ENCODE measurements at places on chromosomes 2 and 18.
A peak's percentile ranks its signal among the peaks of the same experiment; 100 is the strongest.

DNA sequence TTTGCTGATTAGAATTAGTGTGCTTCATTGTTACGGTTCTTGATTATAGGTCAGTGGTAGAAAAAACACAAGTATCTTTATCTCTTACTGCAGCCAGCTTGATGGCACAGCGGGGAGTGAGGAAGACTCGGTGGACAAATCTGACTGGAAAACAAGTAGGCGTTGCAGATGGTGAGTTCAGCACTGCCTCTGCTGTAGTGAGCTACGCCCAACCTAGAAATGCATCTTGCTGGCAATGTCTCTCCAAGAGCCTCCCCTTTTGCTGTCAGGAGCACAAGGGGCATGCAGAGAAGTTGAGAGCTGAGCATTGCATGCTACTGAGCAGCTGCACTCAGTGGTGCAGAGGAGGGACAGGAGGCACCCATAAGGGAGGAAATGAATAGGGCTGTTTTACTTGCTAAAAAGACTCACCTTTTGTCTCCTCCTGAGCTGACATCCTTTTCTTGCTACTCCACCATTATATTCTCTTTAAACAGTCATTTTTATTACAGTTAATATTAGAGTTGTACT is 977.3 kb upstream of the ACVR2A start:
- DNase-seq, result no peak

DNA sequence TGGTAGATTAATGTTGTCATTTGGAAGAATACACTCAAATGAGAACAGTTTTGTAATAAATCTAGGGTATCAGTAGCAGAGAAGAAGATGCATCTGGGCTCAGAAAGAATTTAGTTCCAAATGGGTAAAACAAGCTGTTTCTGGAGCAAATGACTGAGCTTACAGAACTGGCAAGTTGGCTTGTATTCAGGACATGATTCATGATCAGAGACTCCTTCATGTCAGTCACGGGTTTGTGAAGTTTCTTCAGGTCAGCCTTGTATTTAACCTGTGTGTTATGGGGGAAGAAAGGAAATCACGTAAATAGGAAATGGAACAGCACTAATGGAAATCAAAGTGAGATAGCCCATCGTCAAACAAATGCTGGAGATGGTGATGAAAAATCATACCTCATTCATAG is 109.1 kb downstream of the RIF1 start:
- peak; percentile 5 for DNase-seq

DNA sequence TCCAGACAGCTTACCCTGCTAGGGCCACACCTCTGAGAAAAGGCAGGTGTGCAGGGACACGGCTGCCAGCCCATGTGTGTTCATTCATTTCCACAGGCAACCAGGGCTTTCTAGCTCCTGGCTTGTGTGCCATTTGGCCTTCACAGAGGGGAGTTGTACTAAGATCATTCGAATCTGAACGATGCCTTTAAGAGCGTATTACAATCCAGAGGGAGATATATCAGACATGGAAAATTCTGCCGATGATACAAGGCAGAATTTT is 64.2 kb upstream of the OTOF start:
- no peak for DNase-seq

DNA sequence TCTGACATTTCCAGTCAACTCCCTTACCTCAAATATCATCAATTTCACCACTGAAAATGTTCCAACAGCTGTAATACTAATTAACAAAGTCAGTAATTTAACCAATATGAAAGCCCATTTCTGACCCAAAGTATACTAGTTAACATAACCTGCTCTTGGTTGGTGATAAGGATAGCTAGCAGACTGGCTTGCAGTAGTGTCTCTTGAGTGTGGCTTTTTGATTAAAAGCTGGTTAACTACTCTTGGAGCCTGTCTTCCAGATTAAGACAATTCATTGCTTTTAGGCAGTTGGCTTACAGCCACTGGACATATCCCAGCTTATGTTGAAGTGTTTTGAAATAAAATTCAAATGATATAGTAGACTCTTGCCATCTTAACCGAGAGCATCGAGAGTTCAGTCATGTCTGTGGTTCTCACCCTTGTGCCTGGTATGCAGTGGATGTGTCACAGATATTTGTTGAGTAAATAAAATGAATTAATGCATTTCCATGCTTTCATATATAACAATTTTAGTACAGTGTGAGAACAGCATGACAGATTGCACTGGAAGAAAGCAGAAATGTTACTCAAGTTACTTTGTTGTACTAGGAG is 158.1 kb downstream of the TANC1 start:
- peak; percentile 94 for DNase-seq

GRCh38 chr2:206935991-206936842 is 3.1 kb upstream of the CPO start:
- DNase-seq, result no peak

DNA sequence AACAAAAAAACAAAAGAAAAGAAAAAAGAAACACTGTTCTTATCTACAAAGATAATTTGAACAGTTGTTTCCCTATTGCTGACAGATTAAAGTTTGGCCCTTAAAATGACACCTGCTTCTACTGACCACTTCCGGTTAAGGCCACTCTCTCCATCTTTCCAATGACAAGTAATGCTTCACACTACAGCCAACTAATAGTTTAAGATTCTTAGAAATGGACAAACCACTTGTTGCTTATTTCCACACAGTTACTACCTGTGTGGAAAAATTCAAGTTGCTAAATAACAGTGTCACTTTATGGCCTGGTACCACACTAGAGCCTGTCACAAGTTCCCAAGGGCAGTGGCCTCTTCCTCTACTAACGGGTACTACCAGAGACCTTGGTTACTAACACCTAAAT is 2.4 kb downstream of the TMEM185B start:
- DNase-seq, result no peak

DNA sequence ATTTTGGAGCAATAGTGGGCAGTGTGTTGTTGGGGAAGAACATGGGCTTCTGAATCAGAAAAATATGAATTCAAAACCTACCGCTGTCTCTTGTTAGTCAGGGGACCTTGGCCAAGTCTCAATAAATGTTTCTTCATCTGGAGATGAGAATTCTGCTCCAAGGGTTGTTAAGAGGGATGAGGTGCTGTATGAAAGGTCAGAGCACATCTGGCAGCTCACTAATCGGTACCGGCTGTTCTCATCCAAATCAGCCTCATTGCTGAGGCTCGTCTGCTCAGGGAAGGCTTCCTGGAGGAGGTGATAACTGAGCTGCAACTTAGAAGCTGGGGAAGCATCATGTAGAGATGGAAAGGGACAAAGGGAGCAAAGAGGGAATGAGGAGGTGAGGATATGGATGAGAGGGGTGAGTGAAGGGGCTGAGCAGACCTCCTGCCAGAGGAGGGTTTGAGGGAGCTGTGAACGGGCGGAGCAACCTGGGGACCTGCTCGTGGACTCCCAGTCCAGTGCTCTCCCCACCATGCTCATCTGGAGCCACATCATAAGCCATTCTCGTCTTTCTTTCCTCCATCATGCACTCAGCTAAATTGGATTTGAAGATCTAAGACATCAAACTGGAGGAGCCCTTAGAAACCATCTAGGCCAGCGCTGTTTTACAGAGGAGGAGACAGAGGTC is 47.4 kb downstream of the GREB1 start:
- DNase-seq, result no peak

DNA sequence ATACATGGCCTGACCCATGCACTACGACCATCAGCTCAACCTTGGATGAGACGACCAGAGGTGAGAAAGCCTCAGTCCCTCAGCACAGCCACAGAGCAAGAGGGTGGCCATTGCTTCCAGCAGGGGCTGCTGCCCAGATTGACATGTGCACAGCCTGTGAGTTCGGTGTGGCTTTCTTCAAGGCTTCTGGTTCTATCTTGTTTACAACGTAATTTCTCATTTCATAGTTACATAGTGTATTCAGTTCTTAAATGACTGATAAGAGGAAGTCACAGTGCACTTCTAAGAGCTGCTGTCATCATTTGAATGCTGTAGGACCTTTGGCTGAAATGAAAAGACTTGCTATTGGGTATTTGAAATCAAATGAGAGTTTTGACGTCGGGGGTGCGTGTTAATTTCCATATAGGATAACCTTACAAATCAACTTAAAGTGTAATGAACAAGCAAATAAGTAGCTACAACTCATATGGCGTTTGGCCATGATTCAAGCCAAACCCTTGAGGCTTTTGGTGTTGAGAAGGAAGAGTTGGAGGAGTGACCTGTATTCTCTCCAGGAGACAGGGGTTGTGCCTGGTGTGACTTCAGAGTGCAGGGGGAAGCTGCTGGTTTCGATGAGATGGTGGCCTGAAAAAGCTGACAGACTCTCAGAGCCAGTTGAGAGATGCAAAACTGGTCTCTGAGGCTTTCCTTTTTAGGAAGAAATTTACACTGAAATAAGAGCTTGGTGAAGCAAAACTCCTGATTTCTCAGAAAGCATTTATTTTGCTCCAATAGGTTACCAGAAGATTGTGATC is 51.0 kb downstream of the TSHZ1 start:
- DNase-seq, result no peak

GRCh38 chr2:10151462-10151861 is 28.9 kb downstream of the RRM2 start:
- DNase-seq, result no peak

GRCh38 chr18:33128581-33128980 is 311.9 kb downstream of the CCDC178 start:
- DNase-seq, result no peak

DNA sequence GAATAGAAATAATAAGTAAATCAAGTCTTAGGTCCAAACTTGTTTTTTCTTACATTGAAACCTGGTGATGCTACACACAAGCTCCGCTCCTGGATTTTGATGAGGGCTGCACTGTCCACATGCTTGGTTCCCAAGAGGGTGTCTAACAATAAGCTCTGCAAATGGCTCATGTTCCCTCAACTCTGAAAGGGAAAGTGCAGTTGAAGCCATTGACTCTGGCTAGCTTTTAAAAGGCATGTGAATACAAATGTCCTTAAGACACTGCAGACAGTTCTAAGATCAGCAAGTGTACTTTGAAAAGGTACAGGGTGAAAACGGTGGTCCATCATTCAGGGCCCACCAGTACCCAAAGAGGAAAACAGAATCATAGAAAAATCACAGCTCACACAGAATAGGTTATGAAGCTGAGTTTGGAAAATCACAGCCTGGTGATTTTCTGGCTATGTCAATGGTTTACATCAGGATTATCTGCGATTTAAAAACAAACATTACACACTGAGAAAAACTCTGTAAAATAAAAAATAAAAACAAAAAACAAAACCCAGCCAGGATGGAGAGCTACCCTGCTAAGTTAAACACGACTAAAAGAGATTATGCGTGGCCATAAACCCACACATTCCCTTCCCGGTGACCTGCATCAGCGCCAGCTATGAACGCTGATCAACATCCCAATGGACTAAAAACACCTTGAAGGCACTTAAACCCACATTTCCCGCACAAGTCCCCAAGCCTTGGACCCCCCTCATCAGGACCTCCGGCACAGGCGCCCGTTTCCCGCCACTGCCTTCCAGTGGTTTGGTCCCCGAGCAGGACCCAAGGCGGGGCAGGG is 554 bp downstream of the PFN4 start:
- no peak for DNase-seq

DNA sequence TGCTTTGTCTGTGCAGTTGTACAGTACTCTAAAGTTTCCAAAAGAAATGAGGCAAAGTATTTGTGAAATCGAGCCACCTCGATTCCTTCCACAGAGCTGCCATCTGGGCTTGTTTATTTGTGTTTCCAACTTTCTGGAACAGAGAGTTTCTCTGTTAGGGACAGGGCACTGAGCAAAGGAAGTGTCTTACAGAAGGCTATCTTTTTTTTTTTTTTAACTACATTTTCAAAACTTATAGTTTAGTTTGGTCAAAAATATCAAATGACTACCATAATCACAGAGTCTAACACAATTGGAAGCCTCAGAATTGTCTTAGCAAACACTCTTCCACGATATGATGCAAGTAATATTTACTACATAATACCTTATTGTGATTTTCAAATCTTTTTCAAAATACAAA is 796 bp downstream of the RFTN2 start:
- peak; percentile 32 for DNase-seq

- DNase-seq, result no peak
Measured at GRCh38 chr2:241763551-241764274, 12.9 kb upstream of the GAL3ST2 start.

GRCh38 chr2:44836174-44836573 is 105.3 kb upstream of the SIX3 start:
- no peak for DNase-seq

GRCh38 chr2:239548965-239549595 is 148.3 kb upstream of the HDAC4 start:
- no peak for DNase-seq

DNA sequence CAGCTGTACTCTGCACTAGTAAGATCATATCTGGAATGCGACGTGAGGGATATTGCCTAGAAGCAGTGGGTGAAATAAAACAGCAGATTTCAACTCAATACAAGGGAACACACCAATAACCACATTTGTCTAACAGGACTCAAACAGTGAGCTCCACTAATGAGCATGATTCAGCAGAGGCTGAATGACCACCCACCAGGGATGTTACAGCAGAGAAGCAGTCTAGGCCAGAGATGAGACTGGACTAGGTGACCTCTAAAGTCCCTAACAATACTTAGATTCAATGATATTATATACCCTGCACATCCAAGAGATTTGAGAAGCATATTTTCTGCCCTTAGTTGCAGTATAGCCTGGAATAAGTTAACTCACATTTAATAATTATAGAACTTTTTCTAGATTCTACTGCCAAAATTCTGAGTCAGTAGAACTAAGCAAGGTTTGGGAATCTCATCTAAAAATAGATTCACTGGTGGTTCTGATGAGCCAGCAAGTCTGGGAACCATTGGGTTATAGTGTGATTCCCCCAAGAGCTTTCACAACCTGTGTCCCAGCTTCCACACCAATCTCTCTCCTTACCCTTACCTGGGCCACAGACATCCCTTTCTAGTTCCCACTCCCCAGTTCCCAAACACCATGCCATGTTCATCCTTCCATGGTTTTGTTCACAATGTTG is 6.3 kb downstream of the THOC1 start:
- no peak for DNase-seq

- DNase-seq, result no peak
Measured at GRCh38 chr2:28993206-28993960, 12.3 kb downstream of the TOGARAM2 start.

- DNase-seq, result peak; percentile 96
Measured at GRCh38 chr2:190860985-190861680, 19.5 kb upstream of the GLS start.

DNA sequence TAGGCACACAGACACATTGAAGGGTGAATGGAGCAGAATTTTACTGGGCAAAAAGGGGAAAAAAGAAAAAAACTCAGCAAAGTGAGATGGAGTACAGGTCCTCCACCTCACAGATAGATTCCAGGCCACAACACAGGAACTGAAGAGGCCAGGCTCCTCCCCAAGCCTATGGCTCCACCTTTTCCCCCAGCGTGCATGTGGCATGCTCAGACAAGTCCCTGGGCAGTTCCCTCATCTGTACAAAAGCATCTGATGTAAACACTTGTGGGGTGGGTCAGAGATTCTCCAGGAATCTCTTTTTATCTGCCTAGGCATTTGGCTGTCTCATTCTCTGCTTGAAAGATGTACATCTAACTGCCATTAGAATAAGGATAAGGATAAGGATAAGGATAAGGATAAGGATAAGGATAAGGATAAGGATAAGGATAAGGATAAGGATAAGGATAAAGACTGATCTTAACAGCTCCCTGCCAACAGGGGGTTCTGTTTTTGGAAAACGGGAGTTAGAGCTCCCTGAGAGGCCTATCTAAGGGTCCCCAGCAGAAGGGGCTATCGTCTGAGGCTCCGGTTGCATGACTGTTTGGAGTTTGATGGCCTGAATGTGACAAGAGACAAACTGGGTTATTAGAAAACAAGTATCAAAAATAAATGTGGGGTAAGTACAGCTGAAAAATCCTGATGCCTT is 17.2 kb upstream of the ASXL3 start:
- peak; percentile 54 for DNase-seq

GRCh38 chr2:215625207-215625606 is 189.3 kb upstream of the FN1 start:
- no peak for DNase-seq

GRCh38 chr18:68840554-68841263 is 42.8 kb downstream of the CCDC102B start:
- DNase-seq, result peak; percentile 95

All from fibroblast of skin of scalp (primary cell).